ENCODE measurements at places on chromosomes 3 and 15.
A peak's percentile ranks its signal among the peaks of the same experiment; 100 is the strongest.

DNA sequence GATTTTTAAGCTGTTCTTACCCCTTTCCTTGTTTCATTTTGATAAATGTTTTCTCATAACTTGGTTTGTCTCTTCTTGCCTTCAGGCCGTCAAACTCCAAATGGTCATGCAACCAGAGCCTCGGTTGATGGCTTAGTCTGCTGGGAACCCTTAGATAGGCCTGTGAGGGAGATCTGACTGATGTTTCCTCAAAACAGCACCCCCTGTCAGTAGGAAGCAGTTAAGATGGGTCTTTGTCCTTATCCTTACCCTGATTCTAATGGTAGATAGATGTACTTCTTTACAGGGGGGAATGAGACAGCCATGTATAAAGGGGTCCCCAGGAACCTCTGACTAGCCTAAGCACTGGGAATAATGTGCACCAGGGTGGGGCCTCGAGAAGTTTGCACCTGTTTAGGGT is 16.3 kb upstream of the OR5H1 start:
- no peak for DNase-seq

- DNase-seq: no peak
Observed at GRCh38 chr15:101048581-101049030, 129.4 kb downstream of the LRRK1 start.

- no peak for DNase-seq
Observed at GRCh38 chr3:45182915-45183871, 37.0 kb upstream of the CDCP1 start.

GRCh38 chr3:7764115-7764514 is 737.5 kb upstream of the LMCD1 start:
- DNase-seq: no peak

GRCh38 chr3:148330542-148330941 is 367.2 kb upstream of the AGTR1 start:
- no peak for DNase-seq

DNA sequence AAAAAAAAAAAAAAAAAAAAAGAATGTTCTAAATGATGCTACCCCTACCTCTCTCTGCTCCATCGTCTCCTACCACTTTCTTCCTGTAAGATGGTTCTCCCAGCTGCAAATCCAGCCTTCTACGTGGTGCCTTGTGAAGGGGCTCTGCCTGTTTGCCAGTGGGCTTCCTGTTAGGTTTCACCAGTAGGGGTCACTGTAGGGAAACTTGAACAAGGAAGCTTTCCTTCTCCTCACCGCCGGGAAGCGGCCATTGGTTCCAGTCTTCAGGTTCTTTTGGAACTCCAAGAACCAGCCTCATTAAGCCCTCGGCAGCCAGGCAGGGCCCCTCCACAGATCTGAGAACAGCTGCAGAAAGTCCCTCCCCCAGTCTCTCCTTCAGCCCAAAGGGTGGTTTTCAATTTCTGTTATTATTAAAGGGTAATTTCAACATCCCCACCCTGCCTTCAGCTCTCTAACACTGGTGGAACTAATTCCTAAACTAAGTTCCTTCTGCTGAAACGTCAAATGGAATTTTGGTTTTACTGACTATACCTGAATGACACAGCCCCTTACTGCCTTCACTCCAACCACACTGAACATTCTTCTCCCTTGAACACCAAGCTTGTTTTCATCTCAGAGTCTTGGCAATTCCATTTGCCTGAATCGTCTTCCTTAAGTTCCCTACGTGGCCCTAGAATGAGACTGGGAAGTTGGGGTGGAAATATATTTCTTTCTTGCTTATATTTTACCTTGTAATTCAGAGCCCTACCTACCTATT is 13.5 kb downstream of the MCCC1 start:
- DNase-seq: no peak

GRCh38 chr3:175445741-175446140 is 586.6 kb downstream of the NAALADL2 start:
- DNase-seq: no peak

DNA sequence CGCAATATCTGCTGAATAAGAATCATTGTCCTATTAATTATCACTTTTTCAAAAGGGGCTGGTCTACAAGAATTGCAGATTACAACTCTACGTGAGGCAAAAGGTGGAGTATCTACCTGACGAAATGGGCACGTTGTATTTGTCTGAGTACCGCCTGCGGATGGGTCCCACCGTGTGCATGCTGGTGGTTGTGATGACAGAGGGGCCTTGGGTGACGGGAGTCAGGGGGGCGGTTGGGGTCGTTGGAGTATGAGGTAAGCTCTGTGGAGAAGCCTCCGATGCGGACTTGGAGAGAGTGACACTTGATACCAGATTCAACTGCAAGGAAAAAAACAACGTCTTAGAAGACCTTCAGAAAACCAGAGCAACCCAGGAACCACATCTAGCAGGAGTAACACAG is 605.8 kb downstream of the FOXP1 start:
- no peak for DNase-seq

- no peak for DNase-seq
Observed at GRCh38 chr3:167100651-167101050, 279.4 kb downstream of the ZBBX start.

GRCh38 chr3:51669241-51670052 is 1.6 kb upstream of the TEX264 start:
- peak; percentile 65 for DNase-seq

DNA sequence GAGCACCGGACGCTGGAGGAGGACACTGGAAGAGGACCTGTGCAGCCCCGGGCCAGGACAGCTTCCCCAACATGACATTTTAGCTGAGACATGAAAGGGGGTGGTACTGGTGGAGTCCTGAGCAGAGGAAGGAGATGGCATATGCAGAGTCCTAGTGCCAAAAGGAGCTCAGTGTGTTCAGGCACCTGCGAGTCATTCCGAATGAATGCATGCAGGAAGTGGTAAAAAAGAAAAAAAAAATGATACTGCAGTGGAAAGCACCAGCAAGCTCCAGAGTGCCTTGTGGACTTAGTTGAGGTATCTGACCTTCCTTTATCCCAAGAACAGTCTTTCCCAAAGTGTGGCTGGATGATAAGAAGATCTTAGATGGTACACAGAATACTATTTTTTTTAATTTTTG is 6.6 kb upstream of the ZNF148 start:
- DNase-seq: no peak

DNA sequence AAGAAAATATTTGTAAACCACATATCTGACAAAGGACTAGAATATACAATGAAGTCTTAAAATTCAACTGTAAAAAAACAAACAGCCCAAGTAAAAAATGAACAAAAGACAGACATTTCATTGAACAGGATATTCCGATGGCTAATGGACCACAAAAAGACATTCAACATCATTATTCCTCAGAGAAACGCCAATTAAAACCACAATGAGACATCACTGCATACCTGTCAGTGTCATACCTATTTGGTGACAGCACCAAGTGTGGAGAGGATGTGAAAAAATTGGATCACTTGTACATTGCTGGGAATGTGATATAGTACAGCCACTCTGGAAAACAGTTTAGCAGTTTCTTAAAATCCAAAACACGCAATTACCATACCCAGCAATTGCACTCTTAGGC is 29.9 kb upstream of the TJP1 start:
- DNase-seq: no peak

- no peak for DNase-seq
Observed at GRCh38 chr15:77656294-77656693, 23.6 kb upstream of the LINGO1 start.

GRCh38 chr3:69368129-69368741 is 17.7 kb downstream of the FRMD4B start:
- DNase-seq: no peak

- DNase-seq: no peak
Observed at GRCh38 chr3:38636464-38636863, 13.0 kb downstream of the SCN5A start.

Data from stimulated activated CD8-positive, alpha-beta memory T cell treated with anti-CD3 and anti-CD28 coated beads, Interleukin-7, amount 100 ng/mL, for 1 hour (primary cell).